ENCODE measurements at places on chromosomes 2 and 18. TPM values are rescaled to one million over a fixed set of nuclear protein-coding genes. Genes with fewer than 3 reads are reported as not detected.

Gene POMC
- total RNA-seq = not detected

DNA sequence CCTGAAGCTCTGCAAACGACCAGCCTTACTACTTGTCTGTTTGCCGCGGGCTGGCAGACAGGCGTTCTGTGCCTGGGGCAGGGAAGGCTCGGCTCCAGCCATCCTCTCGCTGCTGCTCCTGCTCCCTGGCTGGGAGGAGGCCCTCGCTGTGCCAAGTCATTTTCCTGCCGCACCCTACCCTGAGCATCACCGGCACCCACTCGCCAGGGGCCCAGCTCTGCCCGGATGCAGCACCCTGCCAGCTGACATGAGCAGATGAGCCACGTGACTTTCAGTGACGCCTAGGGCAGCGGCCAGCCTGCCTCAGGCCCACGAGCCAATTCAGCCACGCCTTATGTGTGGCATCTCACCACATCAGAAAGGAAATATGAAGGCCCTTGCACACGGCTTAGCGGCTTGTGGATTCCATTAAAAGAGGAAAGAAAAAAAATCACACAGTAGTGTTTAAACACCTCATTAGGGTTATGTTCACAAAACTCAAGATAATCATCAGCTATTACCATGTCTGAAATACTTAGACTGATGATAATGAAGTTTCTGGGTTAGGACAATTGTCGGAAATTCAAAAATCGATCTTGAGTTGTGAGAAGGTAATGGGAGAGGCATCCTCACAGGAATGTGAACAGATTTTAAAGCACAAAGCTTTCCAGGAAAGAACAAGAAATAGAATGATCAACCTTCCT lies 250.5 kb downstream of the TWIST2 start:
- H3K36me3 ChIP-seq = no peaks in the 10 kb centered on the region
- DNase-seq = no peak
- no peak overlapping the region for H3K4me3 ChIP-seq
- no peaks in the 10 kb centered on the region for H3K4me1 ChIP-seq
- no peak overlapping the region for H3K27ac ChIP-seq

Gene RGPD4
- not detected for total RNA-seq

Gene FOSL2
- 156 TPM for total RNA-seq

- H3K36me3 ChIP-seq = no peaks in the 10 kb centered on the region
- peaks cover 4% of the 10 kb centered on the region for H3K4me1 ChIP-seq
- H3K27me3 ChIP-seq = no peaks in the 10 kb centered on the region
Measured at GRCh38 chr2:237886685-237887481, 27.5 kb downstream of the RAMP1 start.

- peaks cover 6% of the 10 kb centered on the region for H3K4me1 ChIP-seq
- no peak for DNase-seq
- peaks cover 6% of the 10 kb centered on the region for H3K27me3 ChIP-seq
- H3K4me3 ChIP-seq = no peak overlapping the region
- no peaks in the 10 kb centered on the region for H3K36me3 ChIP-seq
- no peak overlapping the region for H3K27ac ChIP-seq
Measured at GRCh38 chr2:10501980-10502802, 54.1 kb upstream of the ODC1 start.

DNA sequence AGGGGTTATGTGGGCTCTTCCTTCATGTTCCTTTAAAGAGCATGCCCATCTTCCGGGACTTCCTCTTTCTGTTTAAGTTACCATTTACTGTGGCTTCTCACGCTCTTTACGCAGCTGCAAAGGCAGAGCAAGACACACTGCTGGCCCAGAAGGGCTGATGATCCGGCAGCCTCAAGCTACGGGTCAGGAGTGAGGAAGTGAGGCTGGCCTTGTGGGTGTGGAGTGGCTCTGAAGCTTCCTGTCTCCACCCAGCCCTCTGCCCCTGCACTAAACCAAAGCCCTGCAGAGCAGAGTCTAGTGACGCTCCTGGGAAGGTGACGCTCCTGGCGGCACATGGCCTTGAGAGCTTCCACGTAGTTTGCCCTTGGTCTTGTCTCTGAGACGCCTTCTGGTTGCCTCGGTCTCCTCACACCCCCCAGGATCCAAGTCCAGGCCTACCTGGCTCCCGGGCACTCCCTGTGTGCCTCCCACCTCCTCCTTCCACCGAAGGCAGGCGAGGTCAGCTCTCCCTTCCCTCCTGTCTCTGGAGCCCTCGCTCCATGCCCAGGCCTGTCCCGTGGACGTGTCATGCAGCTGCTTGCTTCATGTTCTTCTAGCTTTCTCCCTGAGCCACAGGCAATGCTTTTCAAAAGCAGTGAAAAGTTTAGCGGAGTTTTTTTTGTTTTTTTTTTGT lies 50.3 kb downstream of the ARL4C start:
- H3K27me3 ChIP-seq = no peaks in the 10 kb centered on the region
- no peak overlapping the region for H3K4me3 ChIP-seq
- no peaks in the 10 kb centered on the region for H3K36me3 ChIP-seq
- H3K27ac ChIP-seq = peak overlapping the region; percentile 99

Gene CLASP1
- 50.6 TPM for total RNA-seq

- no peaks in the 10 kb centered on the region for H3K36me3 ChIP-seq
- H3K27me3 ChIP-seq = peaks cover 4% of the 10 kb centered on the region
- no peak overlapping the region for H3K4me3 ChIP-seq
- DNase-seq = no peak
- H3K27ac ChIP-seq = no peak overlapping the region
Measured at GRCh38 chr2:113069676-113070605, 2.2 kb downstream of the IL1F10 start.

- no peak for DNase-seq
- no peak overlapping the region for H3K27ac ChIP-seq
- no peaks in the 10 kb centered on the region for H3K4me1 ChIP-seq
- no peaks in the 10 kb centered on the region for H3K27me3 ChIP-seq
Measured at GRCh38 chr18:5425721-5426120, 118.1 kb downstream of the EPB41L3 start.

Gene PKDCC
- total RNA-seq = 6.9 TPM

- no peak for DNase-seq
- peaks cover 25% of the 10 kb centered on the region for H3K4me1 ChIP-seq
- no peak overlapping the region for H3K27ac ChIP-seq
- H3K4me3 ChIP-seq = no peak overlapping the region
- H3K27me3 ChIP-seq = peaks cover 5% of the 10 kb centered on the region
Measured at GRCh38 chr2:42045848-42046748, 1.7 kb upstream of the PKDCC start.

DNA sequence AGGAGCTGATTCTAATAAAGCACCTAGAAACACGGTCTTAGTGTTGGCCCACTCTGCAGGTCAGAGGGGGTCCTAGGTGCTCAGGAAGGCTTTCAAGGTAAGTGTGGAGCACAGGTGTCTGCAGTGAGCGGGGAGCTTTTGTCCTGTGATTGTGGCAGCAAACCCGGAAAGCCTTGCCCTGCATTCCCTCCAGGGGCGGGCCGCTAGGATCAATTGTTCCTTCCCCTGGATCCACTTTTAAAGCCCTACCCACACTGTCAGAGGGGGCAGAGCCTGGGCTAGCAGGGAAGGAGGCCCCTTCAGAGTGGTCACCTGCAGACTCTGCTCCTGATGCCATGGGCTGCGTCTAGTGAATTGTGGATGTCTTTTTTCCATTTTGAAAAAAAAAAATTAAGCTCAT lies 176.0 kb downstream of the CTIF start:
- no peak overlapping the region for H3K4me3 ChIP-seq
- H3K27ac ChIP-seq = no peak overlapping the region
- DNase-seq = no peak
- H3K4me1 ChIP-seq = peaks cover 16% of the 10 kb centered on the region
- H3K36me3 ChIP-seq = peaks cover 4% of the 10 kb centered on the region

- H3K36me3 ChIP-seq = no peaks in the 10 kb centered on the region
- no peaks in the 10 kb centered on the region for H3K4me1 ChIP-seq
- H3K27me3 ChIP-seq = peaks cover 5% of the 10 kb centered on the region
- H3K27ac ChIP-seq = no peak overlapping the region
Measured at GRCh38 chr2:96471772-96472171, 33.4 kb downstream of the NEURL3 start.

DNA sequence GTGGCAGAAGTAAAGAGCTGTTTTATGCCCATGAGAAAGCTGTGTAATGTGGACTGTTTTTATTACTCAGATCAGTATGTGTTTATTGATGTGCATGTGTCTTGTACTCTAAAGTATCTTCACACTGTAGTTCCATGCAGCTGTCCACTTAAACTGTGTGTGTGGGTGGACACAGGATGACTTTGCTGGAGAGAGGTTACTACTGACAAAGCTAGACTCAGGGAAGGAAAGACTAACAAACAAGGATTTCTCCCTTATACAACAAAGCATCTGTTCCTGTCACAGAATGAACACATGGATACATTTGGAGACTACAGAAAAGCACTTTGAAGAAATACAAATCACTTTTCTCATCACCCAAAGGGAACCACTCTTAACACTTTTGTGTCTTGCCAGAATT lies 10.0 kb downstream of the FHOD3 start:
- no peak overlapping the region for H3K4me3 ChIP-seq
- no peaks in the 10 kb centered on the region for H3K36me3 ChIP-seq
- H3K27ac ChIP-seq = no peak overlapping the region
- no peaks in the 10 kb centered on the region for H3K27me3 ChIP-seq
- H3K4me1 ChIP-seq = peaks cover 29% of the 10 kb centered on the region

Gene MBD5
- 52.8 TPM for total RNA-seq

DNA sequence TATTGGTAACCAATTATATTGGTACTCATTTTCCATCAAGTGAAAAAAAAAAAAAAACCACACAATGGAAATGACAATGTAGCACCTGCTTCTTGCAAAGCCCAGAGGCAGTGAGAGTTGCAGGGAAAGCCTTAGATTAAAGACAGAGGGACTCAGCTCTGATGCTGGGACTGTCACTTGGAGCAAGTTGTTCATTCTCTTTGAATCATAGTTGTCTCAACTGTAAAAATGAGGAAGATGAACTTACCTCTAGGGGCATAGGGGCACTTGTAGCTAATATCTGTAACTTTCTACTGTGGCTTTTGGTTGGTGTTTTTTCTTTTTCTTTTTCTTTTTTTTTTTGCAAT lies 81.4 kb upstream of the LPIN2 start:
- H3K36me3 ChIP-seq = no peaks in the 10 kb centered on the region
- H3K27me3 ChIP-seq = no peaks in the 10 kb centered on the region
- H3K27ac ChIP-seq = no peak overlapping the region
- no peaks in the 10 kb centered on the region for H3K4me1 ChIP-seq
- no peak for DNase-seq

GRCh38 chr2:161123531-161124030 lies 36.6 kb upstream of the TANK start:
- no peaks in the 10 kb centered on the region for H3K27me3 ChIP-seq
- peak overlapping the region; percentile 85 for H3K27ac ChIP-seq
- no peaks in the 10 kb centered on the region for H3K36me3 ChIP-seq
- DNase-seq = no peak
- H3K4me1 ChIP-seq = peaks cover 18% of the 10 kb centered on the region

DNA sequence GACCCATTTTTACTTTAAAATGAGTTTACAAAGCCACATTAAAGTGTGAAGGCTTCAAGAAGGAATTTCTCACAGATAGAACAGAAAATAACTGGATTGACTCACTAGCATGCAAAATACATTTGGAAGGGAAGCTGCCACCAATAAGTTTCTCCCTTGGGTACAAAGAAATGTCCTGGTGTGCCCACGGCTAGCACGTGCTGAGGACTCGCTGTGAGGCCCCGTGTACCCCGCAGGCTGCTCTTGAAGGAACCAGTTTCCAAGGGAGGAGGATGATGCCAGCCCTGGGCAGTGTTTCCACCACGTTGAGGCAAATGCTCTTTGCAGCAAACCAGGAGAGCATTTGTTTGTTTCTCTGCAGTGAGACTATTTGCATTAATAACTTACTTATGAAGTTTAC lies 207.3 kb downstream of the SH3RF3 start:
- H3K36me3 ChIP-seq = no peaks in the 10 kb centered on the region
- H3K4me1 ChIP-seq = peaks cover 55% of the 10 kb centered on the region
- H3K4me3 ChIP-seq = no peak overlapping the region
- no peaks in the 10 kb centered on the region for H3K27me3 ChIP-seq

GRCh38 chr2:196252408-196253115 lies 81.2 kb upstream of the STK17B start:
- no peaks in the 10 kb centered on the region for H3K36me3 ChIP-seq
- H3K4me1 ChIP-seq = peaks cover 20% of the 10 kb centered on the region
- H3K27ac ChIP-seq = no peak overlapping the region
- DNase-seq = peak; percentile 80

DNA sequence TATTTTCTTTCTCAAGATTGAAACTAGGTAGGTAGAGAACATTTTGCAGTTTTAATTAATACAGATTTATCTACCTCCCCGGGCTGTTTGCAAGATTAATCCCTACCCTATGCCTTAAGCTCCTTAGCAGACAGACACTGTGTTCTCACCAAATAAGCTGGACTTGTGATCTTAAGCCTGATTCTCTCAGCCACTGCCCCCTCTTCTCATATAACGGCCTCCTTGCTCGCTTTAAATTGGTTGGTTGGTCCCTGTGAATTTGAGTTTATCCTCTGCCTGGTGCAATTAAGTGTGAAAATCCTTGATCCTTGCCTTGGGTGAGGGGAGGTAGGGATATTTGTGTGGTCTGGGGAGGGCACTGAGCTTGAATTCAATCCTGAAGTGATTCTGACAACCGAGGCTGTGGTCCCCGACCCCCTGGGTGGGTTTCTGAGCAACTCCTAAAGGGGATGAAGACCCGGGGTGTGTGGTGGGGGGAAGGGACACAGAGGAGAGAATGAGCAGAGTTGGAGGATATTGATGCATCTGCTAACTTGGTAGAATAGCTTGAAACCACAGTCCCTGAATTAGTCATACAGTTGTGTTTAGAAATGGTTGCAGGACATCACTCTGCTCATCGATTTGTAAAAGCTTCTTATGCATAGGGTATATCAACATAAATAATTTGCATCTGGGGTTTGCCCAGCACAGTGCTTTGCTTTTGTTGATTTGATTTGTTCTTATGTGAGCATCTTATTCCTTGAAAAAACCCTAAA lies 36.9 kb upstream of the NCKAP5 start:
- no peaks in the 10 kb centered on the region for H3K27me3 ChIP-seq
- peak; percentile 44 for DNase-seq
- H3K36me3 ChIP-seq = no peaks in the 10 kb centered on the region
- H3K27ac ChIP-seq = no peak overlapping the region
- peaks cover 15% of the 10 kb centered on the region for H3K4me1 ChIP-seq

Gene ITGA4
- 23.5 TPM for total RNA-seq

- no peaks in the 10 kb centered on the region for H3K36me3 ChIP-seq
- H3K4me3 ChIP-seq = no peak overlapping the region
- DNase-seq = no peak
- H3K27ac ChIP-seq = no peak overlapping the region
- H3K4me1 ChIP-seq = no peaks in the 10 kb centered on the region
Measured at GRCh38 chr2:218168635-218169462, 2.1 kb upstream of the CXCR1 start.

- no peak overlapping the region for H3K27ac ChIP-seq
- H3K4me3 ChIP-seq = no peak overlapping the region
- no peaks in the 10 kb centered on the region for H3K4me1 ChIP-seq
- no peaks in the 10 kb centered on the region for H3K36me3 ChIP-seq
- no peak for DNase-seq
Measured at GRCh38 chr2:202773301-202773973, 98.1 kb downstream of the ICA1L start.

- peaks cover 8% of the 10 kb centered on the region for H3K27me3 ChIP-seq
- H3K36me3 ChIP-seq = no peaks in the 10 kb centered on the region
- H3K4me3 ChIP-seq = no peak overlapping the region
- no peak overlapping the region for H3K27ac ChIP-seq
- no peaks in the 10 kb centered on the region for H3K4me1 ChIP-seq
Measured at GRCh38 chr2:98372121-98372520, 25.9 kb downstream of the CNGA3 start.
